ENCODE measurements at places on chromosomes 6 and 20. TPM values are rescaled to one million over a fixed set of nuclear protein-coding genes. Genes with fewer than 3 reads are reported as not detected.

CDSN gene
- total RNA-seq, result 350 TPM

PREX1 gene
- 11.3 TPM for total RNA-seq

ARHGAP40 gene
- 139 TPM for total RNA-seq

ZSCAN26 gene
- 17.8 TPM for total RNA-seq

ACTL10 gene
- total RNA-seq, result 2.6 TPM

- no peak overlapping the region for H3K27ac ChIP-seq
- H3K36me3 ChIP-seq, result no peaks in the 10 kb centered on the region
- no peak for DNase-seq
- H3K4me3 ChIP-seq, result no peak overlapping the region
- no peaks in the 10 kb centered on the region for H3K27me3 ChIP-seq
Measured at GRCh38 chr6:23414051-23414445, 712.0 kb upstream of the NRSN1 start.

- peak; percentile 93 for DNase-seq
- H3K4me1 ChIP-seq, result peaks cover 37% of the 10 kb centered on the region
- no peak overlapping the region for H3K4me3 ChIP-seq
- no peak overlapping the region for H3K27ac ChIP-seq
- no peaks in the 10 kb centered on the region for H3K27me3 ChIP-seq
- H3K36me3 ChIP-seq, result peaks cover 14% of the 10 kb centered on the region
Measured at GRCh38 chr20:37192137-37192854, 12.9 kb upstream of the MROH8 start.

DNA sequence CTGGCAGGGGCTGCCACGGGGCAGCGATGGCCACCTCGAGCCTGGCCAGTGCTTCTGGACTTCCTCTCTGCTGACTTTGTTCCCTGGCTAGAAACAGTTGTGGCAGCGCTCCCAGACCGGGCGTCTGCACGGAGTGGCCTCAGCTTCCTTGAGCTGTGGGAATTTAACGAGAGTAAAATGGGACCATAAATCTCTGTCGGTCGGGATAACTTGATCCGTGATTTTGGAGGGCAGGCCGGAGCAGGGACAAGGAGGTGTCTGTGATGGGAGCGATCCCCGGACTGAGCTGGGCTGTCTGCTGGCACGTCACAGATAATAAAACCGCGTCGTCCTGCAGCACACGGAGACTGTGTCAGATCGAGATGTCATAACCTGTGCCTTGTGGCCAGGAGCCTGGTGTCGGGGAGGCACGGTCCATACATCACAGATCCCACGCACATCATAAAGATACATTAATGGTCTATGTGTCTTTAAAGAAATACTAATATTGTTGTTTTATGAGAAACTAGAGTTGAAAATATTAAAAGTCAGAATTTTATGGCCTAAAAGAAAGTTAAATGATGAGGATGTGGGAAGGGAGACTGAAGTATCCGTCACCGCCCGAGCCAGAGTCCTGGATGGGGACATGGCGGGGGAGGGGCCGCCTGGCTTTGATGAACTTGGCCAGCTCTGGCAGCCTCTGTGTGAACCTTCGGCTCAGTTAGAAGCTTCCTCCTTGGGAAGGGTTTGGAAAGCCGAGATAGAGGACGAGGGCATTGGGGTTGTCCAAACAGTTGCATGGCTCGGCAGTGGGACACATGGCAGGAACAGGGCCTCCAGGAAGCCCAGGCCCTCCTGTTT, 6.5 kb upstream of the RBBP8NL start:
- no peak for DNase-seq
- H3K27me3 ChIP-seq, result peaks cover 45% of the 10 kb centered on the region
- H3K27ac ChIP-seq, result no peak overlapping the region
- H3K4me3 ChIP-seq, result no peak overlapping the region

- peaks cover 10% of the 10 kb centered on the region for H3K4me1 ChIP-seq
- H3K27me3 ChIP-seq, result no peaks in the 10 kb centered on the region
- no peak overlapping the region for H3K4me3 ChIP-seq
- no peak for DNase-seq
Measured at GRCh38 chr20:50625986-50626677, 65.2 kb downstream of the RIPOR3 start.

DNA sequence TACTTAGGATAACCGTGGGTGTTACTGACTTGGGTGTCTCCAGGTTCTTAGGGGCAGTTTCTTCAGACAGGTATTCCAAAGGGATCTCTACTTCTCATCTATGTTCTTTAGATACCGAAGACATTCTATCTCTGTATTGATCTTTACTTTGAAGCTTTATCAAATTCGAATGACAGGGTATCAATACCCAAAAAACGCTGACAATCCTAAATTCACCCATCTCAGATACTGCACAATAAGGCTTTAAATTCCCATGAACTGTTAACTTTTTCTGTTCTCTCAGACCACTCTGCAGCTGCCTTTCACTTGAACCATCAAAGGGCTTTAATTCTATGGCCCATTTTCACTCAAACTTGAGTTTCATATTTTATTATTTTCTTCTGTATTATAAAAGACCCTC, 72.1 kb downstream of the ZDHHC14 start:
- no peak for DNase-seq
- no peaks in the 10 kb centered on the region for H3K4me1 ChIP-seq
- H3K27me3 ChIP-seq, result no peaks in the 10 kb centered on the region
- H3K4me3 ChIP-seq, result no peak overlapping the region
- H3K36me3 ChIP-seq, result no peaks in the 10 kb centered on the region

DNA sequence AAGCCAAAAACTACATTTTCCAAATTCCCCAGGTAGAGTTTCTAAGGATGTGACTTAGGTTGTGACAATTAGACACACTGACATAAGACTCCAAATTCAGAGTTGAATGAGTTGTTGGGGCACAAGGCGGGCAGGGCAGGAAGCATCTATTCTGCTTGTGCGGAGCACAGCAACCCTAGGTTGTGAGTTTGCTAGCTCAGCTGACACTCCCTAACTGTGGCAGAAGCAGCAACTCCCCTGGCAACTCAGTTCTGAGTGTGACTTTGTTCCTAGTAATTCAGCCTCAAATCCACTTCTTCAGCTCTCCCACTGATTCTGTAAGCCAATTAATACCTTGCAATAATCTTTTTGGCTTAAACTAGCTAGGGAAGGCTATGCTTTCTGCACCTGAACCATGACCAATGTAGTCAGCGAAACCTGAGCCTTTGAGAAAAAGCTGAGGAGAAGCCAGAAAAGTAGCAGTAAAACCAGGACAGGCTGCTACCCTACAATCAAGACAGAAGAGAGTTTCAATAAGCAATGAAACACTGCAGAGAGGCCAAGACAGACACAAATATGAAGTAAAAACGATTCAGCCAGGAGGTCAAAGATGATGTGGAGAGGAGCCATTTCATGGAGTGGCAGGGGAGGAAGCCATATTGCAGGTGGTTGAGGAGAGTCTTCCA, 30.0 kb upstream of the PAQR8 start:
- H3K27me3 ChIP-seq, result no peaks in the 10 kb centered on the region
- no peaks in the 10 kb centered on the region for H3K4me1 ChIP-seq

- no peak for DNase-seq
- no peak overlapping the region for H3K4me3 ChIP-seq
- H3K27ac ChIP-seq, result no peak overlapping the region
- no peaks in the 10 kb centered on the region for H3K27me3 ChIP-seq
- H3K36me3 ChIP-seq, result no peaks in the 10 kb centered on the region
- H3K4me1 ChIP-seq, result peaks cover 28% of the 10 kb centered on the region
Measured at GRCh38 chr20:46962452-46963195, 68.0 kb downstream of the EYA2 start.

DNA sequence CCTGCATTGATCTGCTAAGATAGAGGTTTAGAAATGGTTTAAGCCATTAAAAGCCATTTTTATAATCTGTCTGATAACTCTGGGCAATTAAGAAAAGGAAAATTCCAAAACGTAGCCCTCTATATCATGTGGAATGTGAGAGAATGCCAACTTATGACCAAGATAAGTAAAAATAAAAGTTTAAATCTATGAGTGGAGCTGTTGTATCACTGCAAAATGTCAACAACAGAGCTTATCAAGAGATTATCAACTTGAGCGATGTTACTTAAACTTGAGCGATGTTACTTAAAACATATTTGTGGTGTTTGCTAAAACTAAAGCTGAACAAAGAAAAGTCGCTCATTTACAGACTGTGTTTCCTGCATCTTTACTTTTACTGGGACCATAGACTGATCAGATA, 46.9 kb upstream of the SCML4 start:
- no peaks in the 10 kb centered on the region for H3K27me3 ChIP-seq
- no peak overlapping the region for H3K27ac ChIP-seq
- peaks cover 42% of the 10 kb centered on the region for H3K36me3 ChIP-seq
- DNase-seq, result no peak
- H3K4me3 ChIP-seq, result no peak overlapping the region
- H3K4me1 ChIP-seq, result no peaks in the 10 kb centered on the region

Data from suprapubic skin (tissue), 4 donors.